ENCODE measurements at places on chromosomes 1 and 21.

GRCh38 chr1:245952383-245953026, 554.6 kb downstream of the SMYD3 start:
- DNase-seq, result no peak

GRCh38 chr1:12302798-12303447, 73.1 kb downstream of the VPS13D start:
- DNase-seq, result no peak

DNA sequence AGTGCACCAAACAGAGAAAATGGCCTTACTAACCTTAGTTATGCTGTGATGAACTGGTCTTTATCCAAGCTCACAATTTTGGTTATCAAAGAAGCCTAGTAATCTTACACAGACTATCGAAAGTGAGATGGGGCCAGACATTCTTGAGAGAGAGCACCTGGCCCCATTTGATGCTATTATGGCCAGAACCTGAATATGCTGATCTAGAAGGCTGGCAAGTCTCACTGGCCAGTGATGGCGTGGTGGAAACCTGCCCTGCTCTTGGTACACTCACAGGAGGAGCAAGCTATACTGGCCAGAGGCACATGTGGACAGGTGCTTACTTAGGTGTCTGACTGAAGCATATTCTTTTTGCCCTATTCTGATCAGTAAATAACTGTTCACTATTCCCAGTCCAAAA, 357.8 kb upstream of the ZRANB2 start:
- no peak for DNase-seq

DNA sequence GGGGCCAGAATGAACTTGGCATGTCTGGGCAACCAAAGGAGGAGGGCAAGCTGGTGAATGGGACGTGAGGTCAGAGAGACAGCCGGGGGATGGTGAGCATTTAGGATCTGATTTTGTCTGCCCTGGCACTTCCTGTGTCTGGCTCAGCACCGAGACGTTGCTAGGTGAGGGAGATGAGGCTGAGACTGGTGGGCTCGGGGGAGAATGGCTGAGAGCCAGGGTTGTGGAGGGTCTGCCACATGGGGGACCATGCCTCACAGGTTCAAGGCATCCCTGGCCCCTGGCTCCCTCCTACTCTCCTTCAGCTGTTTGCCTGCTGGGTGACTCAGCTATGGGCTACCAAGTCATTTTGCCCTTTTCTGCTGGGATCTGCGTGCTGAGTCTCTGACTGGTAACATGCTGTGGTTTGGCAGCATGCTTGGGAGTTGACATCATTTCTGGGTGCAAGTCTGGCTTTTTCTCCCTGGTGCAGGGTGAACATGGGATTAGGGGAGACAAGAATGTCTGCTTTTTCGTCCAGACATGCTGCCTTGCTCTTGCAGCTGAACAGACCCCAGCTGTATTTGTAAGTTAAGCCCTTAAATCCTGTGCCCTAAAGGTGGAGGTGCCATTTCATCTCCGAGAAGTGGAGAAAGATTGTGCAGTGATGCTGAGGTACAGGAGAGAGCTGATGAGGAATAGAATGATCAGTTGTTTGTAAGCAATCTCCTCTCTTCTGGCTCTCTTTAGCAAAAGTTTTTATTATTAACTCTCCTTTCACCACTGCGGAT, 17.6 kb downstream of the GALNT2 start:
- no peak for DNase-seq

DNA sequence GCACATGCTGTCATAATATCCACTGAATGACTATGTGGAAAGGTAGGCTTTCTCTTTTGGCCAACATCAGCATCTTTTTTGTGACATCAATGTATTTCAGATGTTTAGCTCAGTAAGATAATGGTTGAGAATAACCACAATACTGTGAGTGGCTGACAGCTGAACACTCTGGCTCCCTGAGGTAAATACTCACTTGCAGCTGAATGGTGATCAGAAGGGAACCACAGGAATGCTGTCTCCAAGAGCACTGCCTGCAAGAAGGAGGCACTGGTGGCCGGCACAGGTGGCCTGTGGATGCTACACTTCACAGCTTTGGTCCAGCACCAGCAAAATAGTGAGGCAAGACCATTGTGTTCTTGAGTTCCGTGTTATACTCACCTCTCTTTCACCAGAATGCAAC, 118.7 kb upstream of the PPM1J start:
- no peak for DNase-seq

Measured in stimulated activated CD4-positive, alpha-beta T cell treated with anti-CD3 and anti-CD28 coated beads, Interleukin-1b, Interleukin-23, amount 100 ng/mL, for 4 hours (primary cell).